ENCODE measurements at places on chromosomes 16 and 17.

DNA sequence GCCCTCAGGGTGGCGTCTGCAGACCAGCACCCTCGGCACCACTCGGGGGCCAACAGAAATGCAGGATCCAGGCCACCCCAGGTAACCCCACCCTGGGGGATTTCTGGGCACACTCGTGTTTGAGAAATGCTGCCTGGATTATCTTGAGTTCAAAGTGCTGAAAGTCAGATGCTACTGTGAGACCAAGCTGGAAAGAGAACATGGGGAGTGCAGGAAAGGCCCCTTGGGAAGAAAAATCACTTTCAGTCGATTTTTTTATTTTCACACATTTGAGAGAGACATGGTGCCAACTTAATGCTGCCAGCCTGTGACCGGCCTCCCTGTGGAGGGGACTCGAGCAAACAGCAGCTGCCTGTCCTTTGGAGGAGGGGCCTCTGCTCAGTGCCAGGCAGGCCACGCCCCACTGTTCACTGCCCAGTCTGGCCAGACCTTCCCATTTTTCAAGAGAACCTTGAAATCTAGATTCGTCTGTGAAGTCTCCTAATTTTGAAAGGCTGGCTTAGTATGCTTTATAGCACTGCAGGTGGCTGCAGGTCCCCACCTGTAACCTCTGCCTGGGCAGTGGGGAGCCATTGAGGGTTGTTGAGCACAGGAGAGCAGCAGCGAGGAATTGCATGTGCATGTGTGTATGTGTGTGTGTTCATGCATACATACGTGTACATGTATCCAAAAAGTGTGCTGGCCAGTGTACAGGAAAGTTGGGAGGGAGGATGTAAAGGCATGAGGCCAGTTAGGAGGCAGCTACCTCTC, 70.7 kb upstream of the PLCG2 start:
- DNase-seq: no peak

- DNase-seq: no peak
These were observed 23.7 kb downstream of the ARSG start for GRCh38 chr17:68314916-68315535.

GRCh38 chr16:8109510-8110369, 480.6 kb downstream of the TMEM114 start:
- DNase-seq: no peak

GRCh38 chr16:66004699-66005098, 361.8 kb upstream of the CDH5 start:
- DNase-seq: peak; percentile 12

DNA sequence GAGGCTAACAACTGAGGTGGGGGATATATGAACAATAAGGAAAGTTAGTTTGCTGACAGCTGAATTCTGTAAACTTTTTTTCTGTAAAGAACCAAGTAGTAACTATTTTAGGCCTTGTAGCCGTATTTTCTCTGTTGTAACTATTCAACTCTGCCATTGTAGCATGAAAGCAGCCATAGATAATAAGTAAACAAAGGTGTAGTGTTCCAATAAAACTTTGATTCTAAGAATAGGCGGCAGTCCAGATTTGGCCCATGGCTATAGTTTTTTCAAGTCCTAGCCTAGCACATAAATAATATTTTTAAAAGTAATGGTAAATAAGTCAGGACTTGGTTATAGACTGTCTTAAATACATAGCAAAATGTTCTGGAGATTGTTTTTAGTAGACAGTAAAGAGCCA, 142.0 kb downstream of the STXBP4 start:
- DNase-seq: no peak

DNA sequence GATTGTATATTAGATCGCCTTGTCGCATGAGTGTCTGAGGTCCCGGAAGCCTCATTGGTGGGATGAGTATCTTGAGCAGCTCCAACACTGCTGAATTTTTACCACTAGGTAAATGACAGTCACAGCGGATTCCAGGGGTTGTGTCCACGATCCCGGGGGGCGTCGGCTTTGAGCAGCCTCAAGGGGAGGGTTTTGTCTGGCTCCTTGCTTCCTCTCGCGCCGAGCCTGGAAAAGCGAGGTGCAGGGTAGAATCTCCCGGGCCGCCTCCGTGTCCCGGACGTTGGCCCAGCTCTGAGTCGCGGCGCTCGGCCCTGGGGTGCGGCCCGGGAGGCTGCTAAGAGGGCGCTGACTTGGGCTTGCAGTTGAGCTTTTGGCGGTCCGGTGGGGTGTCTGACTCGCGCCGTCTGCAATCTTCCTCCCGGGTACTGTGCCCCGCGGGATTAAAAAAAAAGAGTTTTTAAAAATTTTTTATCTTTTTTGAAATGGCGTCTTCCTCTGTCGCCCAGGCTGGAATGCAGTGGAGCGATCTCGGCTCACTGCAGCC, 4.5 kb downstream of the OR1F1 start:
- DNase-seq: no peak

DNA sequence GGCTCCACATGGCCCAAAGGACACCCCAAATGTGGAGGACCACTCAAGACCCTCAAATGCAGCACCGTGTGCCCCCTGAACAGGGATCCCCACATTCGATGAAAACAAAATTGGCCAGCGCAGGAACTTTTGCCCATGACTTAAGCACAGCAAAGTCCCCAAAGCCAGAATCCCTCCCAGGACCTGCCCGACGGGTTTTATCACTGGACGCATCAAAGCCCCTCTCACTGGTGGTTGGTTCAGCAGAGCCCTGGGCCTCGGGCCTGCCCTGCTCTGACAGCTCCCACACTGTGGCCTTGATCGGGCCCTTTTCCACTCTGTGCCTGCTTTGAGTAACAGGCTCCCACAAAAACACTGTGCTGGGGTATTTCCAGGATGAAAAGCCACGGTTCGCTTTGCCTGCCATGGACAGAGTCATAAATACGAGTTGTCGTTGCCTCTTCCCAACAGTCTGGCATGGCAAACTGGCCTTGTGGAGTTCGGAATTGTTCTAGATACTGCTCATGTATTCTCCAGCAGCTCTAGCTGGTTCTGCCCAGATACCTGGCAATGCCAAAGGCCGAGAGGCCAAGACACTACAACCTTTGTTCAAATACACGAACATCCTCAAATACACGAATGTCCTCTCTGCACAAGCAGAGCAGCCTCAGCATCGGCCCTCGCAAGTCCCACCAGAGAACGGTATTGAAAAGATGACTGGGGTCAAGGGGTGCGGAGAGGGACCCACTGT, 46.4 kb downstream of the TBC1D16 start:
- DNase-seq: no peak

- no peak for DNase-seq
These were observed at the start of gene ASGR1 for GRCh38 chr17:7179317-7180254. Gene ASGR1 (minus strand): TSS chr17:7179370. CDS start chr17:7178563, 807 bp downstream.

DNA sequence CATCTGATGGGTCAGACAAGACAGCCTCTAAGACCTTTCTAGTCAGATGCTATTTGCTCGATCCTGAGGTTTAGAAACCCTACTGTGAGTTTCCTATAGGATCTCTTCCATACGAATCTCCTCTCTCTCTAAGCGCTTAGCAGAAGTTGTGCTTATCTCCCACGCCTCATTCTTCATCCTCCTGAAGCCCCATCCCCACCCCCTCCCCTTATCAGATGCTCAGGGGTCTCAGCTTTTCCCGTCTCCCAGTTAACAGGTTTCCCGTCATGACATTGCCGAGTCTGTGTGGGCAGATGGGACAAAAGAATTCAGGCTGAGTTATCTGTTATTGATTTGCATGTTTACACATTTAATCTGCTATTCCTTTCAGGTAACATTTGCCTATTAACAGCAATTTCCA, 99.0 kb upstream of the PIRT start:
- DNase-seq: no peak

DNA sequence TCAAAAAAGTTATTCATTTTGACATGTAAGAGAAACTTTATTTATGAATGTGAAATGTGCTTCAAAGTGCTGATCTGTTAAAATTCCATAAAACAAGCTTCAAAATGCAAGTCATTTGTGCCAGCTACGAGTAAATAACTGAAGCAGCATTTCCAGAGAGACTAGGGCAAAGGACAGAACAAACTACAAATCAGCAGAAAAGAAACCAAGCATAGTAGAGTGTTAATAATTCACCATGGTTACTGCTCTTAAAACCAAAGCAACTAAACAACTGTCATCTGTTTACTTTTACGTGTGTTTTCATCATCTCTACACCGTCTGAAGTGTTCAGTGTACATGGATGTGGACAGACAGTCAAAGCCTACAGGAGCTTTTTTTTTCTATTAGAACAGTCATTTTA, 1.6 kb upstream of the ASPA start:
- no peak for DNase-seq

GRCh38 chr16:1794908-1795666, 1.6 kb upstream of the IGFALS start:
- DNase-seq: no peak

- no peak for DNase-seq
These were observed 37.5 kb upstream of the CCR7 start for GRCh38 chr17:40602445-40603443.

DNA sequence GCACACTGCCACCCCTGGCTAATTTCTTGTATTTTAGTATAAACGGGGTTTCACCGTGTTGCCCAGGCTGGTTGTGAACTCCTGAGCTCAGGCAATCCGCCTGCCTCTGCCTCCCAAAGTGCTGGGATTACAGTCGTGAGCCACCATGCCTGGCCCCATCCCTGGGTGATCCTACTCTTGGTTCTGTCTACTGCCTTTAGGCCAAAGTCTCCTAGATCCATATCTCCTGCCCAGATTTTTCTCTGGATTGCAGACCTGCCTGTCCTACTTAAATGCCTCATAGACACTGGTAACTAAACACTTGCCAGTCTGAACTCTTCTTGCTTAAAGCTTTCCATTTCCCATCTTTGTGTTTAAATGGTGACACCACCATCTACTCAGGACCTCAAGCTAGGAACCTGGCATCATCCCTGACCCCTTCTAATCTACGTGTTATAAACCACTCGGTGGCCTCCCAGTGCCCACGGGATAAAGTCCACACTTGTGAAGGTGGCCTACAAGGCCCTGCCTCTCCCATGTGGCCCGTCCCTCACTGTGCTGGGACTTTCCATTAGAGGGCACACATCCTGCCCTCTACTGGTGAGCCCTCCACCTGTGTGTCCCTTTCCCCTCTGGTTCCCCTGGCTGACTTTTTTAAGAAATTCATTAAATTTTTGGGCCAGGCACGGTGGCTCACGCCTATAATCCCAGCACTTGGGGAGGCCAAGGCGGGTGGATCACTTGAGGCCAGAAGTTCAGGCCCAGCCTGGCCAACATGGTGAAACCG, 51.1 kb downstream of the USP43 start:
- DNase-seq: no peak

- peak; percentile 27 for DNase-seq
These were observed 277.2 kb upstream of the TBX2 start for GRCh38 chr17:61122326-61122913.

DNA sequence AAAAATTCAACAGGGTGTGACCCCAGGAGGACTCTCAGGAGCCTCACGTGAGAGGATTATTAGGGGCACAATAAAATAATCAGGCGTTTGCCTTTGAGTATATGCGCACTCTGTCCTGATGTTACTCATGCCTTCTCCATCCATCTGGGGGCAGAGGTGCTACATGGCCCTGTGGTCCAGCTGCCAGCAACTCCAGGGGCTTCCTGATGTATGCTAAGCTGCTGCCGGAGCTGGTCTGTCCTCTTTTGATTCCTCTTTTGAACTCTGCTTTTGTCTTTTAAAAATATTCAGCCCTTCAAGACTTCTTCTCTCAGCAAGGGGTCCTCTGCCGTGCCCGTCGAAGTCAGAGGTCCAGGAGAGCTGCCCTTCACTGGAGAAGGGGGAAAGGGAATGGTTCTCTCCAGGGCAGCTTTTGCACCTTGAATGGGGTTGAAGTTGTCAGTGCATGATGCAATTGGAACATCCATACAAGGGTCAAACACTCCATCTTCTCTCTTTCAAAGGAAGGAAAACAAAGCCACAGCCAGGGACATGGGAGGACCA, 431.4 kb downstream of the SHISA9 start:
- DNase-seq: no peak

GRCh38 chr16:83298541-83298940, 509.2 kb upstream of the HSBP1 start:
- no peak for DNase-seq

DNA sequence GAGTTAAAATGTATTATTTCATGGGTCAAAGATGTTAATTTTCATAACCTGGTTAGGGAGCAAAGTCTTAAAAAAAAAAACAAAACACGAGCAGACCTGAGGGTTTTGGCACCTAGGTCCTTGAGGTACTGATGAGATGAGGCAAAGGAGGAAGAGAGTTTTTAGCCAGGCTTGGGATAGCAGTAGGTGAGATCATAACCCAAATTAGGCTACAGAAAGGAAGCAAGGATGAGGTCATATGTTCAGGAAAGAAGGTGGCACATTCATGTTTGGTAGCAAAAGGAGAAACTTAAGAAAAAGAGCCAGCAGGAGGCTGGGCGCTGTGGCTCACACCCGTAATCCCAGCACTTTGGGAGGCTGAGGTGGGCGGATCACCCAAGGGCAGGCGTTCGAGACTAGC, 2.8 kb downstream of the ATXN1L start:
- no peak for DNase-seq

DNA sequence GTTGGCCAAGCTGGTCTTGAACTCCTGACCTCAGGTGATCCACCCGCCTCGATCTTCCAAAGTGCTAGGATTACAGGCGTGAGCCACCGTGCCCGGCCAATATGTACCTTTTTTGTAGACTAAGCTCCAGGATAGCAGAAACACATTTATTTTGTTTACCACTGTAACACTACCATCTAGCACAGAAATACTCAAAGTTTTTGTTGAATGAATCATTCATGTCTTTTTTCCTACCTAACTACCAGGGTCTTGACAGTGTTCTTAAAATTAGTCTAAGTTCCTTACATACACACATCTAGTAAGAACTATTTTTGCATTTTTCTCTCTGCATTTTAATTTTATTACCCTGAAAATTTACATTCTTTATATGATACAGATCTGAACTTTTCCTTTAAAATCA, 44.4 kb downstream of the AKAP10 start:
- DNase-seq: no peak

DNA sequence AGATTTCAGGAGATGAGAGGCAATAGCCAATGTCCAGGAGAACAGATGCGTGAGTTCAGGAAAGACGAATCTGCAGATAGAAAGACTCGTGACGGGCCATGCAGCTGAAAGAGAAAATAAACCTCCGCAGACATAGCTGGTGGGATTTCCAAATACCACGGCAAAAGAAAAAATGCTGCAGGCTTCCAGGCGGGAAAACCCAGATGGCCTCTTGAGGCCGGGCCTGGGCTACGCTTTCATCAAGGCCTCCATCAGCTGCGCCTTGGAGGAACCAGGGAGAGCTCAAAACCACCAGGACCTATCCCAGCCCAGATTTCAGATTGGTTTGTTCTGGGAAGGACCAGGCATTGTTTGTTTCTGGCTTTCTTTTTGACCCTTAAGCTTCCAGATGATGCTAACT, 16.7 kb downstream of the CCDC40 start:
- DNase-seq: no peak

DNA sequence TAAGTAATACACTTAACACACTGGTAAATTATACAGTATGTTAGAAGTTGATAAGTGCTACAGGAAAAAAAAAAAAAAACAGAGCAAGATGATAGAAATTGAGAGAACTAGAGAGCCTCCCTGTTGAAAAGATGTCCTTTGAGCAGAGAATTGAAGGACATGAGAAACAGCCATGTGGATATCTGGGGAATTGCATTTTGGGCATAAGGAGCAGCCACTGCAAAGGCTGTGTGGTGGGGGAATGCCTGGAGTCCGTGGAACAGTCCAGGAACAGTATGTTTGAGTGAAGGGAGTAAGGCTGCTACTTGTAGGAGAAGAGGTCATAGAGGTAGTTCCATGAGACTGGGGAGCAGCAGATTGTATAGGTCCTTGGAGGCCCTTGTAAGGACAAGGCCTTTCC, 178.4 kb downstream of the FTO start:
- DNase-seq: no peak
